ENCODE measurements at places on chromosomes 11 and 22.

DNA sequence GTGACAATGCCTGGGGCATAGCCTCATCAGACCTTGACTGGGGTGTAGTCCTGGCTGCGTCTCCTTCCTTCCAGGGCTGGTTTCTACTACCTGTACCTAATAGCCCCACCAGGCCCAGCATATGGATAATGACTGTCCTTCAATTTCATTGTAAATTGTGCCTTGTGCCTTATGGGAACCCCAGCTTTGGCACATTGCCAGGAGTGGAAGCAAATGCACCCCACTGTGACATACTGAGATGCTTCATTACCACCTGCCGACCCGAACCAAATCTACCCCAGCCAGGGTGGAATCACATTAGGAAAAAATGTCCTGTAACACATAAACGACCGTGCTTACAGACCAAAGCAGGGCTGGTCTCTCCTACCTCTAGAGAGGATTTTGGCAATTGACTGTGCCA lies 7.3 kb downstream of the TOP3B start:
- DNase-seq = no peak

DNA sequence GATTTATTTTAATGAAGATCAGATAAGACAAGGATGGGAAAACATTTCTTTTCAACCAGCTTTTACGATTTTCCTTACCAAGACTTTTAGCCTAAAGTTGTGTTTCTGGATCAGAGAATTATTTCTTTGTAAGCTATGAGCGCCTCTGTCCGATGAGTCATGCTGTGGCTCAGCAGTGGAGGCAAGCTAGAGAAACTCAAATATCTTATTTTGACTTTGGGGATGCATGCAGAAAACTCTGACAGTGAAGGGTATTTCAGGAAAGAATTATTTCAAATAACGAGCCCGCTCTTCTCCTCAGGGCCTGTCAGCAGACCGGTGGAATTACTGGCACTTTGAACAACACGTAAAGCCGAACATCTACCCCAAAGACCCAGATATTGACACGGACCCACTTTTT lies 77.9 kb upstream of the OR5AK2 start:
- no peak for DNase-seq

GRCh38 chr22:25114369-25115362 lies 85.0 kb upstream of the CRYBB3 start:
- no peak for DNase-seq

DNA sequence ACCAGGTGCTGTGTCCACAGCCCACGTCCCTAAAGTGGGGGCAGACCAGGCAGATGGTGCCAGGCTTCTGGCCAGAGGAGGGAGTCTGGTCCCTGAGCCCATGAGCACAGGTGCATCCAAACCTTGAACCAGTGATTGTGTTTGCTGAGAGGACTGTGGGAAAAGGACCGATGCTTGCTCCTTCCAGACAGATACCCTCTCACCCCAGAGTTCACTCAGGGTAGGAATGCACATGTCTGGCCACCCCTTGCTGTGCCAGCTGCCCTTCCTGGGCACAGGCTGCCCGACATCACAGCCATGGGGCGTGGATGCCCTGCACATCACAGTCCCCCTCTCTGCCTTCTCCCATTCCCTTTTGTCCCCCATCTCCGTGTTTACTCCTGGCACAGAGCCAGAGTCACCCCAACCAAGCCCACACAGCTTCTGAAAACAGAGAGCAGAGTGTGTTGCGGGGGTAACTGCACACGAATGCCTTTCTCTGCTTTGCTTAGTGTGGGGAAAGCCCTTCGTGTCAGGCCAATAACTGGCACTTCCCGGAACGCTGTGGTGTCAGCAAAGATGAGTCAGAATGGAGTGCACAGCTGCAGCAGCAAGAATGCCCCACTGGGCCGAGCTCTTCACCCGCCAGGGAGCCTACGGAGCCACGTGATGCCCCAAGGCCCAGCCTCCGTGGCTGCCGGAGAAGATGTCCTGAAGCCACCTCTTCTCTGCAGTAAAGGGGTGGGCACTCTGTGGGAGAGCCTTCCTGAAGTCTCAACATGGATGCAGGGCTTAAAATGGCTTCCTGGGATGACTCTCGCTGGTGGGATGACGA lies 7.6 kb downstream of the CARS1 start:
- DNase-seq = peak; percentile 23

All from activated CD8-positive, alpha-beta memory T cell treated with anti-CD3 and anti-CD28 coated beads for 1 hour (primary cell).